Testis (tissue), 5 donors: ENCODE measurements at places on chromosomes 3 and 15. TPM values are rescaled to one million over a fixed set of nuclear protein-coding genes. Genes with fewer than 3 reads are reported as not detected.

Gene MUC4
- 4.7 TPM for total RNA-seq

Gene GPR171
- not detected for total RNA-seq

Gene ALG3
- 79.4 TPM for total RNA-seq

Gene SERPINI2
- 0.25 TPM for total RNA-seq

GRCh38 chr15:65653341-65653740 is 31.6 kb downstream of the SLC24A1 start:
- H3K4me1 ChIP-seq = no peaks in the 10 kb centered on the region
- DNase-seq = no peak
- no peak overlapping the region for H3K4me3 ChIP-seq
- H3K36me3 ChIP-seq = no peaks in the 10 kb centered on the region
- no peaks in the 10 kb centered on the region for H3K27me3 ChIP-seq
- no peak overlapping the region for H3K27ac ChIP-seq

Gene PAQR5
- 0.31 TPM for total RNA-seq

GRCh38 chr15:43133430-43134156 is at the start of gene TMEM62:
Gene TMEM62 (plus strand): TSS chr15:43133586. CDS start chr15:43133803, 217 bp downstream.
- H3K27me3 ChIP-seq = no peaks in the 10 kb centered on the region
- peak; percentile 80 for DNase-seq
- peak within 1 kb of the TSS; percentile 21 for H3K27ac ChIP-seq
- no peaks in the 10 kb centered on the region for H3K36me3 ChIP-seq
- H3K4me3 ChIP-seq = peak within 1 kb of the TSS; percentile 87

DNA sequence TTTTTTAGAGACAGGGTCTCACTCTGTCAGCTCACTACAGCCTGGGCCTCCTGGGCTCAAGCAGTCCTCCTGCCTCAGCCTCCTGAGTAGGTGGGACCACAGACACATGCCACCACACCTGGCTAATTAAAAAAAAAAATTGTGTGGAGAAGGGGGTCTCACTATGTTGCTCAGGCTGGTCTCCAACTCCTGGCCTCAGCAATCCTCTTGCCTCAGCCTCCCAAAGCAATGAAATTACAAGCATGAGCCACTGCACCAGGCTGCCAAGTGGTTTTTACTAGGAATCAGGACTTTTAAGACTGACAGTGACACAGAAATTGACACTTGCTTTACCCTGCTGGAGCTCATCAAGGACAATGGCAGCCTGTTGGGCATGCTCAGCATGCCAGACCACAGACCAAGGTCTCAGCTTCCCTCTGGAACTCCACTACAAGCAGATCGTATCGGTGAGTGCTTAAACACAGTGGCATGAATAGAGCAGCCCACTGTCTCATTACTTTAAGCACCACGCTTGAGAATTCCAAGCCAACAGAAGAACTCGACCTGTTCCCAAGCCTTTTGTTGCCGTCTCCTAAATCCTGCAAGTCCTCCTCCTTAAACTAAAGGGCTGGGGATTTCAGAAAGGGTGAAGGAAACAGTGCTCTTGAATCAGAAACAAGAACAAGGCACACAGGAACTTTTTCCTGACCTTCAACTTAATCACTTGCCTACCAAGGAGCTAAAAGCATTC is 41.4 kb downstream of the EOMES start:
- no peaks in the 10 kb centered on the region for H3K36me3 ChIP-seq
- peaks cover 12% of the 10 kb centered on the region for H3K4me1 ChIP-seq
- H3K27ac ChIP-seq = peak overlapping the region; percentile 76
- H3K4me3 ChIP-seq = no peak overlapping the region
- no peak for DNase-seq
- H3K27me3 ChIP-seq = no peaks in the 10 kb centered on the region

DNA sequence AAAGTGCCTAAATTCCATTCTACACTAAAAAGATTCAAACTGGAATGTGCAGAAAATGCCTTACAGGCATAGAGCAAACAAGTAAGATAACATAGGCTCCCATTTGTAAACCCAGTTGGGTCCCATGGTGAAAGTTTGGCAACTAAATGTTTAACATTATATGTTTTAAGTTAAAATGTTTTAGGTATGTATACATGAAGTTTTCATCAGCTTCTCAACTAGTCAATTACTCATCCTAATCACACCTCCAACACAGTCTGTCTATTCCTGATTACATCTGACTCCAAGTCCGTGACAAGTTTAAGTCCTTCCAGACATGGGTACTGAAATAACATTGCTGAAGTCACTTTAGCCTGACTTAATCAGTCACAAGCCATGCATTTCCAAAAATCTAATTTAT is 25.0 kb downstream of the MYLK start:
- H3K27me3 ChIP-seq = no peaks in the 10 kb centered on the region
- H3K4me1 ChIP-seq = no peaks in the 10 kb centered on the region
- no peak for DNase-seq
- no peak overlapping the region for H3K27ac ChIP-seq
- no peaks in the 10 kb centered on the region for H3K36me3 ChIP-seq

- H3K4me3 ChIP-seq = no peak overlapping the region
- no peaks in the 10 kb centered on the region for H3K36me3 ChIP-seq
- no peaks in the 10 kb centered on the region for H3K27me3 ChIP-seq
Measured at GRCh38 chr3:105806359-105806758, 62.5 kb downstream of the CBLB start.

Gene RAP2B
- total RNA-seq = 11.8 TPM
